ENCODE measurements at places on chromosomes 3 and 15.

- no peak for DNase-seq
These were observed 16.5 kb upstream of the FAM174B start for GRCh38 chr15:92672102-92672501.

- no peak for DNase-seq
These were observed 2.5 kb downstream of the THSD4 start for GRCh38 chr15:71117714-71118305.

DNA sequence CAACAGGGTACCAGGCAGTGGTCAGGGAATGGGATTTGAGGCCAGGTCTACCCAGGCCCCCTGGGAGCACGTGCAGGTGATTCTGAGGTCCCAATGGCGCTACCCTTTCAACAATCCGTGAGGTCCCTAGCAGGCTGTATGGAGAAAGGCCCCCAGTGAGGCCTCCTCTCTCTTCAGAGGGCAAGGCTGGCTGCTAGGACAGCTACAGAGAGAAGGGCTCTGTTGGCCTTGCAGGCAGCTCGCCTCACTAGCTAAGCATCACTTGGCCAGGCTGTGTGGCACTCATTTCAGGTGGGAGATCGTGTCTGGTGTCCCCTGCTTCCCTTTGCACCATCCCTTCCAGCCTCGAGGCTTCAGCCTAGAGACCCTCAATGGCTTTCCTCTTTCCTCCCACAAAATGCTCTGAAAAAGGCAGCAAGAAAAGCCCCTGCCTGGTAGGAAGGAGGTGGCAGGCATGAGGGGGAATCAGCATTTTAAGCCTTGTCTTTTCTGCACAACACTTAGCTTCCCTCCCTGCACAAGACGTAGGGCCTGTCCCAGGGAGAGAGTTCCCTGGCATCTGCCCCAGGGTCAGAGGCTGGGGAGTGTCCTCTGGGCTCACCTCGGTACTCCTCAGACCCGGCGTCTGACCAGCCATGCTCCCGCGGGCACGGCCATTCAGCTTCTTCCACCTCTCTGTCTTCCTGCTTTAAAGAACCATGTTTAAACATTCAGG, 111.8 kb downstream of the ASB7 start:
- no peak for DNase-seq

DNA sequence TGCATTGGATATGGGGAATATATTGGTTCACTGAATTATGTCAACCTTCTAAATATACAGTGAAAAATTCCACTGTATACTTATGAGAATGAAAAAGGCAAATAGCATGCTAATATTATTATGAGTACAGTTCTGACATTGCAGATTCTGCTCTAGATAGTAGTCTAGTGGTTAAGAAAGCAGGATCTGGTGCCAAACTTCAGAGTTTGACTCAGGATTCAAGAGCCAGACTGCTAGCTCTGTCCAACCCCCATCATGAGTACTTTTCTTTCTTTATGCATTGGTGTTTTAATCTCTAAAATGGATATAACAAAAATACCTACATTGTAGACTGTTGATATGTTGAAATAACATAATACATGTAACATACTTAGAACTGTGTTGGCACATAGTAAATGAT, 57.3 kb upstream of the PLSCR4 start:
- DNase-seq: no peak
